ENCODE measurements at places on chromosomes 13 and 19.

- DNase-seq: peak; percentile 32
Measured at GRCh38 chr19:50565984-50566903, 2.0 kb downstream of the LRRC4B start.

- no peak for DNase-seq
Measured at GRCh38 chr13:109393045-109393444, 393.3 kb downstream of the IRS2 start.

DNA sequence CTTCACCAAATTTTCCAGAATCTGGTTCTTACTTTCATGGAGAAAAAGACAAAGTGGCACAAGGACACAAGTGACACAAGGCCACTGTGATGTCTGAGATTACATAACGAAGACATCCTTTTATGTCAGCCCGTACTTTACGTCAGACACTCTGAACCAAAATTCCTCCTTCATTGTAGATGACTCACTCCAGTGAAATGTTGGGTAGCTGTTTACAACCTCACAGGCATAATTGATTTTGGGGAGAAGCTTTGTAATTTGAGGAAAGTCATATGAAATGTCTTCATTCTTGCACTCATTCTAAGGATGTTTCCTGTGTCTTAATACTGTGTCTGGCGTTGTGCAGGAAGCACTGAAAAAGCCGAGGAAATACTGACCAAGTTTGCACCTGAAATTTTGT lies 20.0 kb upstream of the LGALS14 start:
- DNase-seq: no peak

DNA sequence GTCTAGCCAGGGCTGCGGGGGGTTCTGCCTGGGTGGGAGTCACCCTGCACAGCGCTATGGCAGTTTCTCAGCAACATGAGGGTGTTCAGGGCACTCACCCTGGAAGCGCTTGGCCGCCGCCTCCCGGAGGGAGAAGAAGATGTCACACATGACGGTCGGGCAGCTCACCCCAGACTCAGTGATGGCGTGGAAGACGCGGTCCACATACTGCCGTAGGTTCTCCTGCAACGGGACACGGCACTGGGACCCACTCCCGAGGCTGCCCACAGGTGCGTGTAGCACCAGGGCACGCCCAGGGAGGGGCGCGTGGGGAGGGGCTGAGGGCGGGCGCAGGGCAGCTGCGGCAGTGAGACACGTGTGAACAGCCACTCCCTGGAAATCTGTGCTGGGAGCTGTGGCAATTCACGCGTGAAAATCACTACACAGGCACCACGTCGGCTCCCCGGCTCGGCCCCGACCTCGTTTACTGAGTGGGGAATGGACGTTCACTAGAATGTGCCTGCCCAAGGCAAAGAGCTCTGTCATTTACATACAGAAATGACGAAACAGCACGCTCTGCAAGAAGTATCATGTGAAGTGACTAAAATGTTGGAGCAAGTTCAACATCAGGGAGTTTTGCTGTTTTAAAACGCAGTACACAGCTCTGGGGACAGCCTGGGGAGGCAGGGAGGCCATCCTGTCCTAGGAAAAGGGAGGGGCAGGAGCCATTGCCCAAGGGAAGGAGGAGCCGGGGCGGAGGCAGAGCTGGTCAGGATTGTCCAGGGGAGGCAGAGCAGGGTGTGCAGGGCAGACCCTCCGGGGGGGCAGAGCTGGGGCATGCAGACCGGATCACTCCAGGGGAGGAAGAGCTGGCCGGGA lies 41.5 kb upstream of the C13orf46 start:
- no peak for DNase-seq

GRCh38 chr19:30519607-30520205 lies 147.5 kb downstream of the ZNF536 start:
- no peak for DNase-seq

- DNase-seq: no peak
Measured at GRCh38 chr13:50887151-50887550, 22.4 kb upstream of the RNASEH2B start.

DNA sequence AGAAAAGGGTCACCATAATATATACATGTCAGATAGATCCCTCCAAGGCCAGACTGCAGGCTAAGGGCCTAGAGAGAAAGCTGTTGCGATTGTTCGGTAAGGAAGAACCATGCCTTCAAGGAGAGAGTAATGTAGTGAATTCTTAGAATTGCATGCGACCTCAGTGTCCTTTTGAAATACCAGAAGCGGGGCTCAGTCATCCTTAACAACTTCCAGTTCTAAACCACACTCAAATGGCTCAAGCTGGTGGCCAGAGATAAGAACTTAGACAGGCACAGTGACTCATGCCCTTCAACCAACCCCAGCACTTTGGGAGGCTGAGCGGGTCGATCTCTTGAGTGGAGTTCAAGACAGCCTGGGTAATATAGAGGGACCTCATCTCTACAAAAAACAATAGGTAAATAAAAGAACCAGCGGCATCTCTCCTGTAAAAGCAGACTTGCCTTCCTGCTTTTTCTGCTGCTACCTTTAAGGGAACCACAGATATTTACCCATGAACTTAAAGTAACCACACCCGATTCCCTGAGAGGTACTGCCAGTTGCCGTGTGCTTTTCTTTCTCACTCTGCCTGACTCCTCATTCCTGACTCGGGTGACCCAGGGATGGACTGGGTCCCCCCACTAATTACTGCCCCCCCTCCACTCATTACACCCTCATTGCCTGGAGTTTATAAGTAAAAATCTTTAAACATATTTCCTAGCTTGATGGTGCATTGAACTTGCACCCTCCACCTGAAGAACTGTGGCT lies 15.4 kb upstream of the SIGLEC6 start:
- DNase-seq: no peak

DNA sequence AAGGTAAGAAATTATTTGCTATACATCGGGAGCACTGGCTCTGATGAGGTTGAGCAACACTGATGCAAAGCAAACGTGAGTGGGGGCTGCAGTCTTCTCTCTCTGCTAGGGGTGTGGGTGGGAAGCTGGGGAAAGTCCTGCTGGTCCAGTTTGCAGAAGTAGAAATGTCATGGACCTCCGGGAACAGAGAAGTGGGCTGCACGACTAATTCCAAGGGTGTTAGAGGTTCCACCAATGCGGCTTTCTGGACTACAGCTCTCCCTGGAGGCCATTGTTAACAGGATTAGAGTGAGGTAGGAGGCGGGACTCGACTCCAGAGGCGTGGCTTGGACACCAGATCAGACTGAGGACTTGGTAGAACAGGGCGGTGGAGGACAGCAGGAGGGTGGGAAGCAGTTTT lies 5.7 kb upstream of the FBXO27 start:
- no peak for DNase-seq

GRCh38 chr13:35479038-35479492 lies 2.6 kb upstream of the MAB21L1 start:
- DNase-seq: no peak

GRCh38 chr13:106286811-106287210 lies 248.7 kb downstream of the EFNB2 start:
- no peak for DNase-seq

DNA sequence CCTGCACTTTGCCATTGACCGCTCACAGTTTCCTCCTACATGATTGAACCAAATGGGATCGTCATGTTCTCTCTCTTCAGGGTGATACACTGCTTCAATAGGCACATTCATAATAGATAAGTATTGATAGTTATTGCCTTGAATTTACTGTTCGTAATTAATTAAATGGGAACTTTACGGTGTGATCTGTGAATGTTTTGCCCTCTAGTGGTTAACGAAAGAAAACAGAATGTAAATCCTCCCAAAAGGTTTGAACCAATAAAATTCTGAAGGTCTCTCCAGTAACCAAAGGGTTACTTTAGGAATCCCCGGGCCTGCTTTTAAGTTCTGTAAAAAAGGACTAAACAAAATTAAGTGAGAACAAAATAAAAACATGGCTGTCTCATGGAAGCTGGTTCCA lies 389.3 kb downstream of the DACH1 start:
- DNase-seq: no peak

GRCh38 chr19:13700621-13701020 lies 63.7 kb upstream of the MRI1 start:
- no peak for DNase-seq

DNA sequence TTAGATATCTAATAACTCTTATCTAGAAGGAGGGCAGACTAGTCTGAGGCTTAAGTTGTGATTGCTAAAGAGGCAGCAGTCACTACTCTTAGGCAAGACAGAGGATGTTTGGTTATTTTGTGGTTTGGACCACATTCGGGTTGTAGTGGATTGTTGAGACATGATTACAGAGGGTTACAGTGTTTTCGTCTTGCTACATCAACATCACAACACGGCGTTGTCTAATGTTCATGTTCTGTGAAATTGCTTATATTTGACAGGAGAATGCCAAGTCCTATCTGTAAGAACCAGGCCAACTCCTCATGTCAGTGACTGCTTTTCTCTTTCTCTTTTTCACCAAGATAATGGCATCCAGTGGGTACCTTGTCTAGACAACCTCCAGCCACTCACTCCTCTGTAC lies 16.8 kb upstream of the TM9SF2 start:
- DNase-seq: no peak

- DNase-seq: no peak
Measured at GRCh38 chr19:31337008-31337914, 12.0 kb downstream of the TSHZ3 start.

All from stimulated activated CD4-positive, alpha-beta T cell treated with anti-CD3 and anti-CD28 coated beads, Interleukin-4, amount 100 ng/mL, for 24 hours (primary cell).